Dorsolateral prefrontal cortex (tissue), 122 donors: ENCODE measurements at places on chromosomes 6 and 20.

DNA sequence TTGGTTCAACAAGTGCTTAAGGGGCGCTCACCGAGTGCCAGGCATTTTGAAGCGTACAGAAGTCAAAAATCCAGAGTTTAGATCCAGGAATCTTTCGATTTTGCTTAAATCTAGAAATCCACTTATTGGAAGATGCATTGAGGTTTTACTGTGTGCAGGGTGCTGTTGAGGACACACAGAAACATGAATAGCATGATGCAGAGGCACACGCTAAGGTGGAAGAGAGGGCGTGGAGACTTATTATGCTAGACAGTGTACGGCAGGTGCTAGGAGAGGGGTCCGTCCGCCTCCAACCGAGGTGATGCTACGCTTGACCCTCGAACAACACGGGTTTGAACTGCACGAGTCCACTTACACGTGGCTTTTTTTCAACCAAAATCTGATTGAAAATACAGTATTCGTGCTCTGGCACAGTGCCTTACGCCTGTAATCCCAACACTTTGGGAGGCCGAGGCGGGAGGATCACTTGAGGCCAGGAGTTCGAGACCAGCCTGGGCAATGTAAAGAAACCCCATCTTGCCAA is 1.0 kb upstream of the KIF13A start:
- DNase-seq: no peak

- no peak for DNase-seq
These were observed 301.2 kb downstream of the RNGTT start for GRCh38 chr6:88662163-88662580.

DNA sequence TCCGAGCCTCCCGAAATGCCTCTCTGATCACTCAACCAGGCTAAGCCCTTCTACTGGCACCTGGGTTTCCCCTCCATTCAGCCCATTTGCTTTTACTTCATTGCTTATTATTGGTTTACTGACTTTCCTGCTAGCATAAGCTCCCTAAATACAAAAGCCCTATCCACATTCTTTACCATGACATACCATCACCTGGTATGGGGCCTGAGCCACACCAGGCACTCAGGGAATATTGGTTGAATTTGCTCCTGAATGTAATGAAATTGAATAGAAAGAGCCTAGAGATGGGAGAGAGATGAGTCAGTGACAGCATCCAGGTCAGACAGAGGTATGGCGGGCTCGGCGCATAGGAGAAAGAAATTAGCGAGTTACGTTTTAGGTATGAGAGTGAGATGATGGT is 120.0 kb downstream of the CD164 start:
- no peak for DNase-seq

DNA sequence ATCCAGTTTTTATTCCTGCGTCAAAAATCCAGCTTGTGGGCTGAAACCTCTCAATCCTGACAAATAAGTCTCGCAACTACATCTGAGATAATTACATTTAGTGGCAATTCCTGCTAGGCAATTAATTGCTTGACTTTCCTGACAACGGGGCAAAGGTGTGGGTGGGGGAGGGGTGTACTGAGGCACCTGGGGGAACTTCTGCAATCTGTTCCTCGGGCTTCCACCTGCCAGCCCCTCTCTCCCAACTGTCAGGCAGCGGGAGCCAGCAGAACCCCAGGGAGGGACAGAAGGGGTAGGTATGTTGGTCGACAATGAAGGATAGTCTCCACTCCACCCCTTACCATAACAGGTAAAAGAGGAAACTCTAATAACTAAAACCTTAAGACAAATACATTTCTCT is 6.8 kb downstream of the C6orf52 start:
- no peak for DNase-seq

- DNase-seq: no peak
These were observed 41.0 kb upstream of the SIRPA start for GRCh38 chr20:1854246-1854645.

DNA sequence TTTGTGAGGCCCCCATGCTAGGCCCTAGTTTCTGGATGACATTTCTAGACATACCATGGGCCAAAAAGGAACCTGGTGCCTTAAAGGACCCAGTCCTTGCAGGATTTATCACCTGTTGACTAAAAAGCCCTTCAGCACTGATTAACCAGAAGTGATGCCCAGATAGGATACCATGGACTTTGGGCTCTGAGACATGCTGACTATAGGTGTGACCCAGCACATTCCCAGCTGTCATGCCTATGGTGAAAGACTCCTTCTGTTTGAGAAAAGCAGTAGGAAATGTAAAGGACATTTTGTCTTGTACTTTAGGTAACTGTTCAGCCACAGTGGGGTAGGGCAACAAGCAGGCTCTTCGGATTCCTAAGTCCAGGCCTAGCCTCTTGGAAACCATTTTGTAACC is 724.2 kb downstream of the CD109 start:
- no peak for DNase-seq

DNA sequence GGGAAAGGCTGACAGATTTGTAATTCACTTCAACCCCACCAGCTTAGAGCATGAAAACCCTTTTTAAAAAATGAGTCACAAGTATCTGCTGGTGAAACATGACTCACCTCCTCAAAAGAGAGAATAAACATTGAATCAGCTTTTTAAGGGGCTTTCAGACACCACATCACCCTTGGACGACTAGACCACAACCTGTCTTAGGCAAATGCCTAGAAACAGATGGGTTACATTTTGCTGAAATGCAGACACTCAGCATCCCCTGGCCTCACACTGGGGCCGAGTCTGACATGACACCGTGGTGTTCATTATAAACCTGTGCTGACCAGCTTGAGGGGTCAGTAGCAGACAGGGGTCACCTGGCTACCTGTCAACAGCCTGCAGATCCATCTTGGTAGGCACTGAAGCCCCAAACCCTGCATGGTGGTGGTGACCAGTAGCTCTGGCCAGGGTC is 175.3 kb upstream of the CST7 start:
- DNase-seq: no peak

DNA sequence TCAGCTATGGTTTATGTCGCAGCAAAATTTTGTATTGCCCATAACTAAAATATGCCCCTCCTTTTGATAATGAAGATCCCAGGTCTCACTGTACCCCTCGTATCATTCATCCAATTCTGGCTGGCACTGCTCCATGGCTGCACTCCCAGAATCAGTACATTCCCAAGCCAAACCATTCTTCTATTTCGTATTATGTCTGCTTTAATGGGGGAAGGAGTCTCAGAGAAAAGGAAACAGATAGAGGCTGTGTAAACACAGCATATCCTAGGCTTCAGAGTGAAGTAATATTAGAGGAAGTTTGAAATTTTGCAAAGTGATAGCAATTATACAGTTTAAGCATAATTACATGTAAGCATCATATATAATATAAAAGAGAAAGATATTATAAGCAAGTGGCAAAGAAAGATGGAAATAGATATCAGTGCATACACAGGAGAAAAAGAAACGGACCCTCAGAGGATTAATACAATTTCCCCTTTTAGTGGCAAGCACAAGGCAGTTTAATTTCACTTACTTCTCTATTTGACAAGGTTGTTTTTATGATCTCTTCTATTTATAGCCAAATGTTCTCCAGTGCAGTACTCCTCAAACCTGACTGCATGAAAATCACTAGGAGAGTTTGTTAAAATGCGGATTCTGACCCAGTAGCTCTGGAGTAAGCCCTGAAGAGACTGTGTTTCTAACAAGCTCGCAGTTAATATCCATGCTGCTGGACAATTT is 56.5 kb upstream of the TENT5A start:
- no peak for DNase-seq
